CD4-positive, alpha-beta T cell treated with Interleukin-4 for 1 hour (primary cell): ENCODE measurements at places on chromosomes 2 and 18.
A peak's percentile ranks its signal among the peaks of the same experiment; 100 is the strongest.

- no peak for DNase-seq
These were observed 9.8 kb downstream of the RIOK3 start for GRCh38 chr18:23462876-23463275.

DNA sequence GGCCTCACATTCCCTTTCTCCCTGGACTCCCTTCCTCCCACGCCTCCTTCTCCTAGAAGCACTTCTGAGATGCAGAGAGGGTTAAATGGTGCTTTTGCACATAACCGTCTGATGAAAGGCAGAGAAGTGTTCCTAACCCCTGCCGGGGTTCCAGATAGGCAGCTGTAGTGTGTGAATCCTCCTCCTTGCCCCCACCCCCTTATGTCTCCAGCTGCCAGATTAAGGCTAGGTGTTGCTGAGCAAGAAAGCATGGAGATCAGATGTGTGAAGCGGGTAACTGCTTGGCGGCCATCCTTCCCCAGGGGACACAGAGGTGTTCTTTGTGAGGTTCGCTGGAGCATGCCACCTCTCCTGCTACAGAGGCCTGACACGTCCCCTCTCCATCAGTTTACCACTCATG is 88.3 kb downstream of the NRP2 start:
- DNase-seq: no peak

DNA sequence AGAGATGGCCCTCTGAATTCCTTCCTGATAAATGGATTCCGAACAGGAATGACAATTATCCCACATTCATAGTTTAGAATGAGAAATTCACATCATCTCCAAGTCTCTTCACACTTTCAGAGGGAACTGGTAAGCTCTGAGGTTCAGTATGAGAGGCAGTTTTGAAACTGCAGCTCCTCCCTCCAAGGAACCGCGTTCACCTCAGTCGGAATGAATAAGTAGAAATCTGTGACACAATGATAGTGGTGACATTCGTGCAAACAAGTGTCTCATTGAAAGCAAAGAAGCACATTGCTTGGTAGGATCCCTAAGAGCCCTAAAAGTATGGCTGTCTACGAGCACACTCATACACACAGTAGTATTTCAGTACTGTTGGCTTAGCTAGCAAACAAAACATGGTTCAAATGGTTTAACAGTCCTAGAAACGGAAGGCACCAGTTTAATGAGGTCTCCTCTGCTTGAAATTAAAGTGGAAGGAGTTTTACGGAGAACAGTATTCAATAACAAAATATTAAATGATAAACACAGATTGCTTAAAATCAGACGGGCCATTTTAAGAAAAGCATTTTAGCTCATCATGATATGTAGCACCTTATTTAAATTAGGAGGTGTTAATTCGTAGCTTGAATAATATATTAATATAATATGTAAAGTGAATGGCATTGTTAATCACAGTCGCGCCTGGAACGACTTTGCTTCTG is 225.0 kb downstream of the ARHGAP15 start:
- no peak for DNase-seq

- DNase-seq: peak; percentile 69
These were observed 25.2 kb upstream of the CYTIP start for GRCh38 chr2:157468931-157469708.

GRCh38 chr18:40250236-40250635 is 1704.8 kb upstream of the PIK3C3 start:
- no peak for DNase-seq

DNA sequence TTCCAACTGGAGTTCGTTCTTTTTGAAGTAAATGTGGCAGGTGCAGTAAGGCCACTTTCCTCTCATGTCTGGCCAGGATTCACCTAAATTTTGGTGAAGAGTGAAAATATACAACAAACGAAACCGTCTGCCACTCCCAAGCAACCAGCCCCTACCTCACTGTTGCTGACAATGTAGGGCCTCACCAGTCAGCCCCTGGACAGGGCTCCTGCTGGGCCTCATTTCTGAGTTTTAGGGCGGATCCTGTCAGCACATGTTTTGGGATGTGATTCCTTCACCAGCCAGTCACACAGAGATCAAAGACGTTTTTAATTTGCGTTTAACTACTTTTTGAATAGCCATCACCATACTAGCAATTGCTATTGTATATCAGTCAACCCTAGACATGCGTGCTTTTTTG is 185.0 kb downstream of the WDR7 start:
- DNase-seq: no peak

- no peak for DNase-seq
These were observed 17.3 kb upstream of the IMPA2 start for GRCh38 chr18:11963991-11964484.

- DNase-seq: no peak
These were observed 37.5 kb downstream of the VPS54 start for GRCh38 chr2:63981702-63982103.

DNA sequence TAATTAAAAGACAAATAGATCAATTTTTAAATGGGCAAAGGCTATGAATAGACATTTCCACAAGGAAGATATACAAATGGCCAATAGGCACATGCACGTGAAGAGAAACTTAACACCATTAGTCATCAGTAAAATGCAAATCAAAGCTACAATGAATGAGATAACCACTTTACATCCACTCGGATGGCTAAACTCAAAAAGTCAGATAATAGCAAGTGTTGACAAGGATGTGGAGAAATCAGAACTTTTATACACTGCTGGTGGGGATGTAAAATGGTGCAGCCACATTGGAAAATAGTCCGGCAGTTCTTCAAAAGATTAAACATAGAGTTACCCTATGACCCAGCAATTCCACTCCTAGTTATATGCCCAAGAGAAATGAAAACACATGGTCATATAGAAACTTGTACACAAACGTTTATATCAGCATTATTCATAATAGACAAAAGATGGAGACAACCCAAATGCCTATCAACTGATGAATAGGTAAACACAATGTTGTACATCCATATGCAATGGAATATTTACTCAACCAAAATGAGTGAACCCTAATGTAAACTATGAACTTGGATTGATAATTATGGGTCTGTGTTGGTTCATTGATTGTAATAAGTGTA is 51.1 kb downstream of the SMAD7 start:
- no peak for DNase-seq

DNA sequence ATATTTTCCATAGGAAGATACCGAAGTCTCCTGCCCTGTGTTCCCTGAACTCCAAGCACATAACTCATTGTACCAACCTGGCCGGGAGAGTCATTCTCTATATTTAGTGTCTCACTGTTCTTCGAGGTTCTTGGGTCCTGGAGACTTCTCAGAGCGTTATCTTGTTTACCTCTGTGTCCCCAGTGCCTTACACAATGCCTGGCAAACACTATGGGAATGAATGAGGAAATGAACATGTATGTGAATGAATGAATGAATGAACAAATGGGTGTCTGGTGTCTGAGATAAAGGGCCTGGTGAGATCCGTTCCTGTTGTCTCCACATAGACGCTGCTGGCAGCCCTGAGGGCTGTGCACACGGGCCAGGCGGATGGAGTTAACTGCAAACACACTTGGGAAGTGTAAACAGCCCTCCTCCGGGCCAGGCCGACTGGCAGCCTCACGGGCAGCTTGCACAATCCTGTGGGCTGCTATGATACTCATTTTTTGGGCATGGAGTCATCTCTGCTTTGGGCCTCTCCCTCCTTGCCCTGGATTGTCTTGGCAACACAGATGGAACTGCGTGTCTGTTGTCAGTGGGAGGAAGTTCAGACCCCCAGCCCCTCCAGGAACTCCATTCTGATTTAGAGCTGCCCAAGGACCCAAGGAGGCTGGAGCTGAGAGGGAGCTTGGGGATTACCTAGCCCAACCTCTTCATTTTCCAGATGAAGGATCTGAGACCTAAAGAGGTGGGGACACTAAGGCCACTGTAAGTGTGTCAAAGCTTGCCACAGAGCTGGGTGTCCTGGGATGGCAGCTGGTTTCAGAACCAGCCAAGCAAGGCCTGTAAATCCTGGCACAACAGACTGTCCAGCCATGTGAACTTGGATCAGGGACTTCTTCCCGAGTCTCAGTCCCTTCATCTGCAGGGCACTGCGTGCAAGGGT is 124.4 kb downstream of the INHBB start:
- DNase-seq: no peak

- DNase-seq: no peak
These were observed 57.6 kb upstream of the CTDP1 start for GRCh38 chr18:79622004-79622403.

DNA sequence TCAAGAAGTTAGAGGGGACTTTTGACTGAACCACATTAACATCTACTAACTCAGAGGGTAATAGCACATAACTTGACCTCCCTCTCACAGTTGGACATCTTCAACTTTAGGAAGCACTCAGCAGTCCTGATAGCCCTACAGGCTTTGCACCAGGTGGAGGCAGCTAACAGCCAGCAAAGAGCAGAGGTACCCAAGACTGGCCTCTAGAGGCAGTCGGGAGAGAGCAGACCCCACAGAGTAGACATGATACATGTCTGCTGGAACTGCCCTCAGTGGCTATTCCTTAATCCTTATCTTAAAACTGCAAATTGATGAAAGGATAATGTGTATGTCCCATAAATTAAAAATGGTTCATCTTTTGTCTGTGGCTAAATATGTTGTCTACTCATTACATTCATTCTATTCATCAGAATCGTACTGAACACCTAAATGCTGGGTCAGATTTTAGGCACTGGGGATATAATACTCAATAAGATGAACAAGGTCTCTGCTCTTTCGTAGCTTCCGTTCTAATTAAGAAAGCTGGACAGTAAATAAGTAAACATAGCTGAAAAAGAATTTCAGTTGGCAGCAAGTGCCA is 49.8 kb downstream of the CAB39 start:
- peak; percentile 36 for DNase-seq

- DNase-seq: no peak
These were observed 140.6 kb downstream of the UPP2 start for GRCh38 chr2:158242280-158242679.

- DNase-seq: no peak
These were observed 179.9 kb downstream of the RPIA start for GRCh38 chr2:88871336-88871735.

- no peak for DNase-seq
These were observed 113.0 kb upstream of the SLC1A4 start for GRCh38 chr2:64876137-64876647.

GRCh38 chr18:62991959-62992358 is 276.6 kb downstream of the PHLPP1 start:
- no peak for DNase-seq

DNA sequence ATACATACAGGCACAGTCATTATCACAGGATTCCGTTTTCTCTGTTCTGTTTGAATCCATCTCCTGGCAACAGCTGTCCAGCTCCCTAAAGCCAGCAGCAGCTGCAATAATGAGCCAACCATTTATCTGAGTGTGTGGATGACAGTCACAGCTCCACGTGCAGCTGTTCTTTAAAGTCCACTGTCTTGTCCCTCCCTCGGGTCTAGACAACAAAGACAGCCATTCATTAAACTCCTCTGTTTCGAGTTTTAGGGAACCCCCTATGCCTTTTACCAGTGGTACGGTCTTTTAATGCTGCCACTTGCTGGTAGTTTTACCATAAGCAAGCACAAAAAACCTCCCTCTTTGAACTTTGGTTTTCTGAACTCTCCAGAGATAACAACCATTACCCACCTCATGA is 16.0 kb upstream of the MSGN1 start:
- DNase-seq: no peak

DNA sequence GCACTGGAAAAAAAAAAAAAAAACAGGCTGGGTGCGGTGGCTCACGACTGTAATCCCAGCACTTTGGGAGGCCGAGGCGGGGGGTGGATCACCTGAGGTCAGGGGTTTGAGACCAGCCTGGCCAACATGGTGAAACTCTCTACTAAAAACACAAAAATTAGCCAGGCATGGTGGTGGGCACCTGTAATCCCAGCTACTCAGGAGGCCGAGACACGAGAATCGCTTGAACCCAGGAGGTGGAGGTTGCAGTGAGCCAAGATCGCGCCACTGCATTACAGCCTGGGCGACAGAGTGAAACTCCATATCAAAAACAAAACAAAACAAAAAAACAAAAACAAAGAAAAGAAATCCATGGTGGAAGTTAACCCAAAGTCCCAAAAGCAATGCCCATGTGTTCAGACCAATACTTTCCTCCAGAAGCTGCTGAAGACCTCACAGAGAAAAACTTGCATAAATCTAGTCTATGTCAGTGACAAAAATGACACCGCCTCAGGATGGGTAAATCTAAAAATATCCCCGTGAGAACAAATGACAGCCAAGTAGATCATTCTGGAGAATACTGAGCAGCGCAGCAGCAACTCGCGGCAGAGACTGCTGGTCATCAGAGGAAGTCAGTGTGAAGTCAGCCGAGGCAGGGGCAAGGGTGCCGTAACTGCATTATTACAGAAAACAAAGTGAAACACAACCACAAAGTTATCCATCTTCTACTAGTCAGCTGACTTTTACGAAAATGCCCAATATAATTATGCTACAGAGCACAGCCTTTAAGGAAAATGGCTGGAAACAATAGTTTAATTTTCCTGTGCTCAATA is 41.0 kb downstream of the LPIN2 start:
- DNase-seq: peak; percentile 92

- DNase-seq: no peak
These were observed 50.2 kb upstream of the LRP1B start for GRCh38 chr2:142180820-142181533.

DNA sequence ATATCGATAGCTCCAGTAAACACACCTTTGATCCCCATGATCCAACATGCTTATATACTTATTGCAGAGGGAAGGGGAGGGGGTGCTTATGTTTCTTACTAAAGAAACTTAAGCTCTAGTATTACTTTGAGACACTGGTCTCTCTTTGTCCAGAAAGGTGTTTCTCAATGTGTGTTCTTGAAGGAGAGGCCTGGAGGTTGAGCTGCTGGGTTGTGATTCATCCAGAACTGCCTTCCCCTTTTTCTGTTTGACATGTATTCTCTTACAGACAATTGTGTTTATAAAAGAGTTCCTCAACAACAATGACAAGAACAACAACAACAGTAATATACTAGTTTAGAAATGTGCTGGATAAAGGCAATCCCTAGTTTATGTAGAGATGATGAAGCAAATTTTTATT is 516.0 kb upstream of the FAM98A start:
- no peak for DNase-seq

GRCh38 chr2:2014251-2014771 is 270.0 kb upstream of the PXDN start:
- DNase-seq: no peak

DNA sequence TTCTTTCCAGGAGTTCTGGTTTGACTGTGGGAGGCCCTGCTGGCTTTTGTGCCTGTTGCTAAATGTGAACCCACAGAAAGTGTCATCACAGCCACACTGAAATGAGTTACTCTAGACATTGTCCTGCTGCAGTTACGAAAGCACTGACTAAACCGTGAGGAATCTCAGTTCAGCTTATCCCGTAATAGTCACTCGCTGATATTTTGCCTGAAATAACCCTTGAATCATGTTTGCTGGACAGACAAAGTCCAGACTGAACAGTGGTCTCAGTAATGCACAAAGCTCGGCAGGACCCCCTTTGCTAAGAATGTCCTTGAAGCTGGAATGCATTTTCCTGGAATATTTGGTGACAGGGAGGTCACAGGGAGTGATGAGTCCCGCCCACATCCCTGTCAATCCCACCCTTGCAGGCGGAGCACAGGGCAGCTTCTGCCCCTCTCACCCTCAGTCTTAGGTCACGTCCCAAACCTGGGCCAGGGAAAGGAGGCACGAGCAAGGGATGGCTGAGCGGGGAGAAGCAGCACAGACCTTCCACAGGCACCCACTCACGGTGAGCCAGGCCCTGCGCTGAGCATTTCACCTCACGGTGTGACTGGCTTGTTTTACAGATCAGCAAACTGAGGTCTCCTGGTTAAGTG is 53.4 kb downstream of the ADI1 start:
- DNase-seq: no peak
